ENCODE measurements at places on chromosomes 2 and 18. TPM values are rescaled to one million over a fixed set of nuclear protein-coding genes. Genes with fewer than 3 reads are reported as not detected.

SPC25 gene
- total RNA-seq = 3.6 TPM

CNGA3 gene
- total RNA-seq = 0.05 TPM

D2HGDH gene
- 20.5 TPM for total RNA-seq

KIAA2012 gene
- total RNA-seq = 0.09 TPM

MEP1B gene
- total RNA-seq = not detected

ITGA6 gene
- total RNA-seq = 14.3 TPM

IL1RL1 gene
- 0.30 TPM for total RNA-seq

RAD51AP2 gene
- not detected for total RNA-seq

LIMS4 gene
- total RNA-seq = 18.4 TPM

KIF3C gene
- 15.1 TPM for total RNA-seq

TRIP12 gene
- total RNA-seq = 411 TPM

HOXD12 gene
- not detected for total RNA-seq

RESP18 gene
- not detected for total RNA-seq

LOXHD1 gene
- not detected for total RNA-seq

FEV gene
- not detected for total RNA-seq

PPP1R1C gene
- 0.28 TPM for total RNA-seq

MOCOS gene
- total RNA-seq = 11.3 TPM

MARCHF4 gene
- 10.8 TPM for total RNA-seq

TEX44 gene
- not detected for total RNA-seq

NGEF gene
- total RNA-seq = 3.4 TPM

MC5R gene
- not detected for total RNA-seq

SLC5A7 gene
- total RNA-seq = not detected

RMND5A gene
- 20.5 TPM for total RNA-seq

KCNS3 gene
- 5.5 TPM for total RNA-seq

ADD2 gene
- not detected for total RNA-seq

ERCC3 gene
- total RNA-seq = 45.1 TPM

All from smooth muscle cell of the umbilical artery (primary cell).